ENCODE measurements at places on chromosomes 6 and 20. TPM values are rescaled to one million over a fixed set of nuclear protein-coding genes. Genes with fewer than 3 reads are reported as not detected.

- DNase-seq = no peak
- H3K36me3 ChIP-seq = peaks cover 47% of the 10 kb centered on the region
- H3K27me3 ChIP-seq = no peaks in the 10 kb centered on the region
These were observed 2.2 kb downstream of the HMGA1 start for GRCh38 chr6:34238585-34239499.

DNA sequence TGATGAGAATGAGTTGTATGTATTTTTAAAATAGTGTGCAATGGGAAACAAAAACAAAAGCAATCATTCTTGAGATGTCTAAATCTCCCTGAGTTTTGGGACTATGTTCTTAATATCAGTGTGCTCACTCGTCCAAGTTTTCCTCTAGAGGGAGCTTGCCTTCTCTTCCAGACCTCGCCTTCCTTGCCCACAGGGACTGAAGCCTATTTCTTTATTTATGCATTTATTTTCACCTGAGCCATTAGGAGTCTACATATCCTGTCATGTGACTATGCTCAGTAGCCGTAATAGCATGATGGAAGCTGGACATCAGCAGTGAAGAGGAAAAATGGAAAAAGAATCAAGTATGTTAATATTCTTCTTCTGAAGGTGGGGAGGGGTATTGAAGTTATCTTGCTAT is 131.2 kb downstream of the SH3BGRL2 start:
- no peak for DNase-seq
- no peaks in the 10 kb centered on the region for H3K36me3 ChIP-seq
- no peaks in the 10 kb centered on the region for H3K27me3 ChIP-seq
- no peak overlapping the region for H3K27ac ChIP-seq
- no peak overlapping the region for H3K4me3 ChIP-seq

DNA sequence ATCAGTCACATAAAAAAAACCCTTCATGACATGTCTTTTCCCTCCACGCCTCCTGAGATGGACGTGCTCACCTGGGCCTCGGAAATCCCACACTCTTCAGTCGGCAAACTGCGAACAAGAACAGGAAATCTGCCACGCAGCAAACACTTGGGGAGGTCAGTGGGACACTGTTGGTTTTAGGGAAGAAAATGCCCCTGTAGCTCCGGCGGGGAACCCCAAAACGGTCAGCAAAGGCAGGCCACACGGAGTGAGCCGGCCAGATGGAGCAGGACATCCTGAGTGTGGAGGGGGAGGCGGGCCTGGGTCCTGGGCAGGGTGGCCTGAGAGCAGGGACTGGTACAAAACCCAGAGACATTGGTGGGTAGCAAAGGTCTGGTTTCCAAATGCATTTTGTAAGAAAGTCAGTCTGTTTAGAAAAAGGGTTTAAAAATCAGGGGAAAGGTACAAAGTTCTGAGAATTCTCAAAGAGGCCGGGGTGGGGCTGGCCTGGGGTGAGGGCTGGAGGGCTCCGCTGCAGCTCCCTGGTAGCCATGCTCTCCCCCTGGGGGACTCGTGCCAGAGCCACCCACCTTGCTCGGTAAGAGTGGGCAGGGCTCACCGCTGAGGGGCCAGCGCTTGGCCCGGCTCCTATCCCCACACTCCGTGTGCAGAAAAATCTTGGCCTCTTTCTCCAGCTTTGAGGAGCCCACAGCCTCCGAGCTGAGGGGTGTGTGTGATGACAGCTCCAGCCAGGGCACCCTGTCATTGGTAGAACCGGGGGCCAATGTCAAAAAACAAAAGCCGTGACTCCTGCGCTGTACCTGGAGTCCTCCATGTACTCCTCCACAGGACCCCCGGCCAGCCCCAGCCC is 5.2 kb downstream of the SLC2A4RG start:
- H3K36me3 ChIP-seq = no peaks in the 10 kb centered on the region
- no peak overlapping the region for H3K27ac ChIP-seq
- DNase-seq = no peak
- peaks cover 17% of the 10 kb centered on the region for H3K4me1 ChIP-seq

- H3K4me1 ChIP-seq = no peaks in the 10 kb centered on the region
- H3K27me3 ChIP-seq = no peaks in the 10 kb centered on the region
- no peak for DNase-seq
- no peak overlapping the region for H3K27ac ChIP-seq
- H3K4me3 ChIP-seq = no peak overlapping the region
These were observed 393.7 kb downstream of the UTRN start for GRCh38 chr6:144678844-144679243.

The EBF4 gene
- 12.8 TPM for total RNA-seq

The ESR1 gene
- 4.1 TPM for total RNA-seq

The PBOV1 gene
- total RNA-seq = not detected
